ENCODE measurements at places on chromosomes 1 and 21.

- no peak for DNase-seq
Measured at GRCh38 chr1:222224156-222224555, 323.7 kb downstream of the HHIPL2 start.

GRCh38 chr1:201773764-201774163, 55.2 kb upstream of the IPO9 start:
- no peak for DNase-seq

- DNase-seq = no peak
Measured at GRCh38 chr1:13842497-13842896, 142.5 kb downstream of the PRDM2 start.

DNA sequence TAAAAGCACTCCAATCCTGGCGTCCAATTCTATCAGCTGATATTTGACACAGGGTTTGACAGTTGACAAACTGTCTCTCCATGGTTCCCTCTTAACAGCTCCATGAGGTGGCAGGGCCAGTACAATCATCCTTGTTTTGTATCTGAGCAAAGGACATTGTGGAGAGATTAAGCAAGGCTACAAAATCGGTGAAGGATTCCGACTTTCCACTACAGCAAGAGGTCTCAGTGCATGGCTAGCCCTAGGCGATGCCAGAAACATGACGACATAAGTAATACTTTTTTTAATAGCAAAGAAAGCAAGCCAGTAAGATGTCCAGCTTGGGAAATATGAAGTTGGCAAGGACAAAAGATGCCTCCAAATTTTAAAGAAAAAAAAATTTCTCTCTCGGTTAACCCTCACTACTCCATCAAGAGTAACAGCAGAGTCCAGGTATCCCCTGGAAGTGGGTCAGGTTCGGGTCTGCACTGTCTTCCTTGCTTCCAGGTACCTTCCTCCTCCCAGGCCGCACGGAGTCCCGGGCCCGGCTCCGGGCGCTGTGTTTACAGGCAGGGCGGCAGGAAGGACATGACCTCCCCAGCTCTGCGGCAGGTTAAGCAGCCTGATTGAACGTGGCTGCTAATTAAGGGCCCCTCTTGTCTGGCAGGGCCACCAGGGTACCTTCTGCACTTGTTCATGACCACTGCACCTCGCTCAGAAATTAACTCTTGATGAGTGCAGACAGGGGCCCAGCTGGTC, 106.1 kb downstream of the SIM2 start:
- DNase-seq = no peak

DNA sequence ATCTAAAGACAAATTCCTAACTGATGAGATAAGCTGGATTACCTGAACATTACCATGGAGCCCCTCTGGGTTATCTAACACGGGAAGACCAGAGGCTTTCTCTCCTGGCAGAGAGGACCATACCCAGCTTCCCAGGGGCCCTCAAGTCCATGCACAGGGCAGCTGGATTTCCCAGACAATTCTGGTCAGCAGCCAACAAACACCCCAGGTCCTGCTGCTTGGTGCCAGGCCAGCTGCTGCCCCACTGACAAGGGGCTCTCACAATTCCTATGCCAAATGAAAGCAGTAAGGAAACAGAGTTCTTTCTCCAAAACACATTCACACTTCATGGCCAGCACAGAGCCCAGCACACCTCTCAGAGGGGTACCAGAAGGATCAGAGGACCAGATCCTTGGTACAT, 114.2 kb downstream of the HLCS start:
- DNase-seq = no peak

GRCh38 chr1:50704126-50704525, 255.9 kb downstream of the FAF1 start:
- DNase-seq = peak; percentile 29
